NCI-H510A (cell line): ENCODE measurements at places on chromosomes 5 and 9.

- no peak for DNase-seq
Observed at GRCh38 chr5:158246661-158247060, 387.7 kb upstream of the CLINT1 start.

- DNase-seq, result no peak
Observed at GRCh38 chr5:32331217-32331934, 18.6 kb upstream of the MTMR12 start.

GRCh38 chr5:10331341-10331796, 22.1 kb upstream of the MARCHF6 start:
- peak; percentile 88 for DNase-seq

DNA sequence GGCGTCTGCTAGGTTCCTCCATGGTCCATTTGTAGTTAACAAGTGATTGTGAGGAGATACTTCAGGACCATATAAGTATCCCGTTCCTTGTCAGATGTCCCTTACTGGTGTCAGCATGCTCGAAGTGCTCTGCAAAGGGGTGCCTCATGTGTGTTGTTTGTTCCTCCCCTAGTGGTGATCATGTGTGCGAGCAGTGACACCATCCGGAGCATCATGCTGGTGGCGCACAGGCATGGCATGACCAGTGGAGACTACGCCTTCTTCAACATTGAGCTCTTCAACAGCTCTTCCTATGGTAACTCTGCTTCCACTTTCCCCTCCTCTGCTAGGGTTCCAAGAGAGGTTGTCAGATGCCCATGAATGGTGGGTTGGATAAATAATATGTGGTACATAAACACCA, 13.4 kb downstream of the NPR3 start:
- no peak for DNase-seq

- no peak for DNase-seq
Observed at GRCh38 chr5:1006656-1007071, 1.9 kb upstream of the NKD2 start.

DNA sequence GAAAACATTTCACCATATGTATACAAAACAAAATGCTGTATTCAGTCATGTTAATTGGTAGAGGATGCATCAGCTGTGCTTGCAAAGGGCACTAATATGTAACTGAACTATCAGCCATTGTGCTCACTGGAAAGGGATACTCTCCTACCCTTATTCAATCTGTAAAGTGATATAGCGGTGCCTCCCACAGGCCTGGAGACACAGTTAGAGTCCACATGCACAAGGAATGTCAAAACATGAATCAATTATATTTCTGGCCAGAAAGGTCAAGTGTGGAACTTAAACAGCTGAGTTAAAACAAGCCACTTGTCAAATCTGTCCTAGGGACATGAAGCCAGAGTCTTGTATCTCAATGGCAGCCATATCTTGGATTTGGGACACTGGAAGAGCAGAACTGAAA, 71.2 kb upstream of the IZUMO3 start:
- no peak for DNase-seq

DNA sequence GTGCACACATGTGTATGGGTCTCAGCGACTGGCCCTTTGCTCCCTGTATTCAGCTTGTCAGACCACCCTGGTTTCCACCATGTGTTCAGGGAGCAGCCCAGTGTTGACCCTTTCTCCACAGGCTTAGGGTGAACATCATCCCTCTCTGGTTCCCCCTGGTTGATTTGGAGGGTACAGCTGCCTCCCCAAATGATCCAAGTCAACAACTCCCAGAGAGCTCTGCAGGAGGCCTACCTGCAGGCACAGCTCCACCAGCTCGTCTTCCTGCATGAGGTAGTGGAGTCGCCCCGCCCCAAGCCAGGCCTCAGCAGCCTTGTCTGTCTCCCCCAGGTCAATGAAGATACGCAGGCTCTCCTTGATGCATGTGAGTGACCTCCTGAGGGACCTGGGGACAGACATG, 50.5 kb downstream of the SH3TC2 start:
- no peak for DNase-seq
